Right renal cortex interstitium (tissue), 3 donors: ENCODE measurements at places on chromosomes 1 and 21.

DNA sequence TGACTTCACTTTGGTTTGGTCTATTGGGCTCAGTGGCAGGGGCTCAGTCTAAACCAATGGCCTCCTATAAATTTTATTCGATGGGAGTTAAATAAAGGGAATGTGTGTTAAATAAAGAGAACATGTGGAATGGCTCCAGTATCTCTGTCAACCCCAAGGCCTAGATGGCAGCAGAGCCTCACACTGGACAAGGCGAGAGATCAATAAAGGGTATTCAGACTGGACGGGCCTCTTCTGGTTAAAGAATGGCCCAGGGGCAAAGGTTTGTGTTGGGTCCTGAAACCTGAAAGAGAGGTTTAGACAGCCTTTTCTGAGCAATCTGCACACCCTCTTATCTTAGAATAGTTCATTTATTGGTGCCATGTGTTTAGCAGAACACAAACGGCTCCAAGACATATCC, 34.7 kb downstream of the SH3BP5L start:
- DNase-seq, result no peak

DNA sequence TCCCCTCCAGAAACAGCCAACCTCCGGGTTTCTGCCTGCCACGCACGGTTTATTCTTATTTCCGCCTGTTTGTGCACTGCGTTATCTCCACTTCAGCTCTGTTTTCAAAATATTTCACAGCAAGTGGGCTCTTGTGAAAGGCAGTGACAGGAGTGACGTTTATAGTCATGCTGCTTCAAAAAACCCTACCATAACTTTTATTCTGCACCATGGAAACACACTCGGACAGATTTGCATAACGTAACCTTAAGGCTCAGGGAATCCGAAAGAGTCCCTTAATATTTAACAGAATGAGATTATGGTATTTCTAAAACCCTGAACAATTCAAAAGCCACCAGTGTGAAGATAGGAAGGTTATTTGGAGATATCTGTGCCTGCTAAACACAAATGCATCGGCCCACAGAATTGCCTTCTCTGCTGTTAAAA, 782 bp upstream of the SDE2 start:
- no peak for DNase-seq

DNA sequence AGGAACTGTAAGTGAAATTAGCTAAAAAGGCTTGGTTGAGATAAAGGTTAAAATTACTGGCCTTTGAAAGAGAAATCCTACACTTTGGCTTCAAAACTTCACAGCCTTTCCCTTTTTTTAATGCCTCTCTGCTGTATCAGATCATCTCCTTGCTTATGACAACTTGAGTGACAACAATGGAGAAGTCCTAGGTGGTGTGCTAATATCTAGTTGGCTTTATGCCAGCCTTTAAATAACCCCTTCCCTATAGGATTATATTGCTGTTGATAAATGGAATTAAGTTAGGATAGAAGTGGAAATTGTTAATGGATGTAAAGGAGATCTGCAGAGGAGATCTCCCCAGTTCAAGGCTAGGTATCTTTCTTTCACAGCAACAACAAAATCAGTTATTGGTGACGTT, 130.2 kb upstream of the ATP1B1 start:
- DNase-seq, result no peak

DNA sequence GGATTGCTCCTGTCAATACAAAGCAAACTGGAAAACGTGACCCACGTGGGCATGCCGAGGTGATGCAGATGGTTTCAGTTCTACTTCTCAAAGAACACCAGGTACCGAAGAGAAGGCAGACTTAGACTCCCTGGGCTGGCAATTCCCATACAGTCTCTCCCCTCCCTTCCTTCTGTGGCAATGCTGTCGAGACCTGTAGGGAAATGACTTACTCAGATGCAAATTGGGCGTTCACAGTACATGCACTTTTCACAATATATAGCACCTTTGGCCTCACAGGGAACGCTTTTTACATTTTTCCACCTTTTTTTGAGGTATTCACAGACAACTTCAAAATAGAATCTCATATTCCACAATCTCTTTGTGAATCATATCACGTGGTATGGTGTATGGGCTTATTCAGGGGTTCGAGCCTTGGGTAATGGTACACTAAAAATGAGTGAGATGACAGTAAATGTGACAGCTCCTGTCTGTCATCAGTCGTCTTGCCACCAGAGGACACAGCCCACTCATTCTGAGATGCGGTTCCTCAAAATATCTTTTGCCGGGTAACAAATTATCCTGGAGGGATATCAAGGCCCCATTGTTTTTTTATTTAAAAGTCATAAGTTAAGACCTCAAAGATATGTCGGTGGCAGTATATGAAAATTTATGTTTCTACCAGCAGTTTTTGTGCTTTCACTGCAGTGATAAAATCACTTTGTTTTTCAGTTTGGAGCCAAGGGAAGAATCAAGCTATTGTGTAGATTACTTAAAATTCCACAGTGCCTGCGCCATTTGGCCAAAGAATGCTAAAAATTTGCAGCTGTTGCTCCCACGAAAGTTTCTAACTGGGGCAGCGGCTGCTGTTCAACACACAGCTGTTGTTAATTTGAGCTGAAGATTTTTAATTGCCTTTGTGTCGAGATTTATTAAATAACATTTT, 168.4 kb downstream of the ZZZ3 start:
- DNase-seq, result no peak

GRCh38 chr1:213179784-213180183, 128.7 kb downstream of the RPS6KC1 start:
- no peak for DNase-seq
